ENCODE measurements at places on chromosomes 4 and X.

DNA sequence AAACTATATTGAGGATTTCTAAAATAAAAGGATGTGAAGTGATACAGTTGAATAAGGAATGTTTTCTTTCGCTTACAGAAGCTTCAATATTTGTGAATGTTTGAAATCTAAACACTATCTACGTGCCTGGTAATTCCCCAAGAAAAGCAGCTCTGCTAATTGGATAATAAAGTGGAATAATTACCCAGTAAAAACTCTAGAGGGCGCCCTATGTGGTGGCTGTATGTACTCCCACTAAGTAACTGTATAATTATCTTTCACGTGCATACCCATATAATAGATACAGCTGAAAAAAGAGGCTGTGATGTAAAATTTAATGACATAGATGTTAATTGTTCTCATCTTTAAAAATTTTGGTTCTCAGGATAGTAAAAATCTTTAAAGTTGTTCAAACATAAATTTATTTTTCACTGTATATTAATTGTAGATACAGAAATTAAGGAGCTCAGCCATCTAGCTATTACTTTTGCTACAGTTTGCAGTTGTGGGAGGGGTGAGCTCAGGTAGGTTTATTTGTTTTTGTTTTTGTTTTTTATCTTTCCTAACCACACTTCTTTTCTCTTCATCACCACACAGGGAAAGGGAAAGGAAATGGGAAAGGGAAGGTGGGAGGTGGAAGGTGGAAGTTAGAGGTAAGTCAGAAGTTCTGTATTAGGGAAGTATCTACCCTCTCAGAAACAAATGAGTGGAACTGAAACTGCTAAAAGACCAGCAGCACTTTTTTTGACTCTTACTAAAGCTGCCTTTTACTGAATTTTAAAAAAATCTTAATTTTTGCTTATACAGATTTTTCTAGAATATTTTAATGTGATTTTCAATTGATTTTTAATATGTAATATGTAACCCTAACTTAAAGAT lies 151.7 kb upstream of the RPS6KA6 start:
- no peak for DNase-seq

DNA sequence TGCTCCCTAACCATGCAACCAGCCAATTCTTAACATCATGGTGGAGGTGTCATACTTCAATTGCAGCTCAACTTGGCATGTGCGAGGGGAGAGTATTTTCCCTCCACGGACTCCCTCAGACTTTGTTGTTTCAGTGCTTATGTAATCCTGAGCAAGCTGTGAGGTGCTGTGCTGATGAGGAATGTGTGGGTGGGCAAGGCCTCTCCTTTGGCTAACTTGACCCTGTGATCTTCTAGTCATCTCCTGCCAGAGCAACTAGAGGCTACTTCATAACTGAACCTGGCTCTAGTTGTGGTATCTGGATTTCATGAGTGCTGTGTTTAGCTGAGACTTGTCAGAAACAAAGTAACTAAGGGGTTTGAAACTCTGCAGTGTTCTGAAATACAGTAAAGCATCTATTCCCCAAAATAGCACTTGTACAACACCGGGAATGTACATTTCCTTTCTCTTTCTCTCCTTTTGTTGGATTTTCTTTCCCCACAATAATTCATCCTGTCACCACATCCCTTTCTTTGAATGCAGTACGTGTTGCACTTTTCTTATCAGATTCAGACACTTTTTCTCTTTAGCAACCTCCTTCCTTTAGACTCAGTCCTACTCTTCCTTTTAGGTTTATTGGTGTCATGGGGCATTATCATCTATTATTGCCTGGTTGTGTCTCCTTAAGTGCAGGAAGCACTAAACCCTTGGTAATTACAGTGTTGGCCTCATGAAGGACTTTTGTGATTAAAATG lies 415.2 kb upstream of the NR3C2 start:
- no peak for DNase-seq

- no peak for DNase-seq
Measured at GRCh38 chr4:108361446-108361820, 192.7 kb upstream of the LEF1 start.

GRCh38 chrX:12819222-12819621 lies 28.0 kb downstream of the PRPS2 start:
- no peak for DNase-seq

- DNase-seq = no peak
Measured at GRCh38 chr4:25943312-25943711, 29.3 kb downstream of the SMIM20 start.

DNA sequence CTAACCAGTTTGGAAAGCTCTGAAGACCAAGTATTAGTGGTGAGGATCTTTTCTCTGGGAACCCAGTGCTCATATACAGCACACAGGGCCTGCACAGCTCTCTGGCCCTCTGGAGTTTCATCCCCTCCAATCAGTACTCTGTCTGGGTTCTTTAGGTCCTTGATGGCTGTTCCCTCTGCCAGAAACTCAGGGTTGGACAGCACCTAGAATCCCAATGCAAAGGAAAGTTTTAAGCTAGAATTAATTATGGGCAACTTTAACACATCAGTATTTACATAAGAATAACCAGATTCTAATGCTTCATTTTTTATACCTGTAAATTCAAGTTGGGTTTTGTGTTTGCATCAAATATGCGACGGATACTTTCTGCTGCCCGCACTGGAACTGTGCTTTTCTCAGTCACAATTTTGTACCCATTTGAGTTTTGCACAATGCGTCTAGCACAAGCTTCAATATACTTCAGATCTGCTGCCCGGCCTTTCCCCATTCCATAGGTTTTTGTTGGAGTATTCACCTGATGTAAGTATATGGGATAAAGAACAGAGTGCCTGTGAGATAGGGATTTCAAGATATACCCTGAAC lies 16.8 kb downstream of the UGDH start:
- no peak for DNase-seq

DNA sequence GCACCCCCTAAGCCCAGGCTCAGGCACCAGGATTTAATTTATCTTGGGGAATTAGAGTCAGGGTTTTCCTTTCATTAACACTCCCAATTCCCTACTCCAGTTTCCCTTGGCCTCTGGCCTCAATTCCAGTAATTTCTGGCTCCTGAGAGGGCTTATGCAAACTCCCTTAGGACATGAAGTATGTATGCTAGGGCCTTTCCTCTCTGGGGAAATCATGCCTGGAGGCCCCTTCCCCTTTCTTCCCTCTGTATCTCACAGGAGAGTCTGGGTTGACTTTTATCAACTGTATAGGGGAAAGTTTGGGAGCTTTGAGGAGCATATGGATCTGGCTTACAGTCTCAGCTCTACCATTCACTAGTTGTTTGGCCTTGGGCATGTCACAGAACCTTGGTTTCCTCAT lies 169.5 kb downstream of the SHROOM4 start:
- no peak for DNase-seq

DNA sequence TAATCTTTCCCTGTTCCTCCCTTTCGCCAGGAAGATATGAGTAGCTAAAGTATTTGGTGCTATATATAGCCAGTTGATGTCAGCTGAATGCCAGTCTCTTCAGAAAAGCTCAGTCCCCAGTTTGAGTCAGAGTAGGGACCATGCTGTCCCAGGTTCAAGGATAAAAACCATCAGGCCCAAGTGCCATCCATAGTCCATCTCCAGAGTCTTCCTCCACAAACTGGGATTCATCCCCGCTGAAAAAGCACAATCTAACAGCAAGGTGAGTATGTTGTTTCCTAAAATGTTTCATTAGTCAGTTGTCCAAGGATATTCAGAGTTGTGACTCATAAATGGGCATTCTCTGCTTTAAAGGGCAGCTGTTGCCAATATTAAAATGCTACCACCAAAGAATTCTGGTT lies at the start of gene MYOZ2:
MYOZ2 (plus strand) TSS at position 112 of the 401 bp plus-strand sequence. CDS start 694 bp downstream, outside the sequence.
- no peak for DNase-seq

DNA sequence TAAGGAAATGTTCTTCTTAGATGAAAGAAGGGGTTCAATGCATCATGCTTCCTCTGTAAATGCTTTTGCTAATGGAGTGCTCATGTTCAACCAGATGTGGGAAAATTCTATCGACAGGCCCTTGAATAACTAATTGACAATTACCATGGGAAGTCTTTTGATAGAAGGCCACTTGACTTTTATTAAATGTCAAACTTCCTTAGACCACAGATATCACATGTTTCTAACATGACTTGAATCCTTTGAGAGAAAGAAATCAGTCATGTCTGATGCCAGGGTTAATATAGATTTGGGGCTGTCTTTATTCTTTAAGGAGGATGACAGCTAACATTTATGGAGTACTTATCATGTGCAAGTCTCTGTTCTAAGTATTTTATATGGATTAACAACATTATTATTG lies 280.1 kb downstream of the DCHS2 start:
- no peak for DNase-seq

DNA sequence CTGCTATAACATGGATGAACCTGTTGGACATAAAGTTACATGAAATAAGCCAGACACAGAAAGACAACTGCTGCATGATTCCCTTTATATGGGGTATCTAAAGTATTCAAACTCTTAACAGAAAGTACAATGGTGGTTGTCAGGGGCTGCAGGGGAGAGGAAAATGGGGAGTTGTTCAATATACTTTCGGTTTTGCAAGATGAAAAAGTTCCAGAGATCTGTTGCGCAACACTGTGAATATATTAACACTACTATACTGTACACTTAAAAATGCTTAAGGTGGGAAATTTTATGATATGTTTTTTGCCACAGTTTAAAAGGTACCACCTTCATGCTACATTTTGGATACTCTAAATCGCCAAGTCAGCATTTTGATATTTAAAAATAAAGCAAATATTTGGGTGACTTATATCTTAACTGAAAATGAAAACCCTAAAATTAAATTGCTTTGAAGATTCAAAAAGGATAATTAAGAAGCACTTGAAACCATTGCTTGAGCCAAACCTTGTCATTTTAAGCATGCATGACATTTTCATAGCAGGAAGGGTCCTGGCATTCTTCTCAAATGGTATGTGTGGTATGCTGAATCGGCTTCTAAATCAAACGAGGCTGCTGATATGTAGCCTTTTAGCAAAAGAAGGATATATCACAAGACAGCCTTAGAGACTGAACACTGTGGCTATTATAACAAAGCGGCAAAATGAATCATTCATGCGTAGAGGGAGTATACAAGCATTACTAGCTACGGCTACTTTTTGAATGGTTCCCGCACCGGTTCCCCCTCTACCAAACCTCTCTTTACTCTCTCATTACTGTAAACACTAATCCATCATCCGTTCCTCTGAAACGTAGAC lies 607.1 kb upstream of the DIPK2B start:
- DNase-seq = no peak

DNA sequence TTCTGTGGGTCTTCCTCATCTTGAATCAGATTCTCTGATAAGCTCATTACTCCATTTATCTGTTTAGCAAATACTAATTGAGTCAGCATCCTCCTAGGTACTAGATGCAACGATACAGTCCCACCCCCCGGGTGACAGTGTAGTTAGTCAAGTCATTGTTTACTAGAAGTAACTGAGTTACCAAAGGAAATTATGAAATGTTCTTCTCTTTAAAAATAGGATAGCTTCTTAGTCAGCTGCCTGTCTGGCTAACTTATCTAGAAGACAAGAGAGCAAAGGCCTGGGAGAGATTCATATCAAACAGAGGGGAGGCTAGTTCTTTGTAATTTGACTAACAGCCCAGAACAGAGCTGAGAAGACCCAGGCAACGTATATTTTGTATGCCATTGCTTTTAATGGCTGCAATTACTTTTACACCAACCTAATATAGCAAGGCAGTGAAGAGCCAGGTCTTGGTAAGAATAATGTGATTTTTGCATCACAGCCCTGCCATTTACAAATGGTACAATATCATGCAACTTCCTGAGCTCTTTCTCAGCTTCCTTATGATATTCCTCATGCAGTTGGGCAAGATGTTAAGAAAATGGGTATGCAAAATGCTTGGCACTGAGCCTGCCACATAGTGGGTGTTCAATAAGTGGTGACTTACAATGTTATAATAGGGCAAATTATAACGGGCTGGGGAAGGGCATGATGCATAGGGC lies 149.9 kb downstream of the CHIC2 start:
- no peak for DNase-seq

DNA sequence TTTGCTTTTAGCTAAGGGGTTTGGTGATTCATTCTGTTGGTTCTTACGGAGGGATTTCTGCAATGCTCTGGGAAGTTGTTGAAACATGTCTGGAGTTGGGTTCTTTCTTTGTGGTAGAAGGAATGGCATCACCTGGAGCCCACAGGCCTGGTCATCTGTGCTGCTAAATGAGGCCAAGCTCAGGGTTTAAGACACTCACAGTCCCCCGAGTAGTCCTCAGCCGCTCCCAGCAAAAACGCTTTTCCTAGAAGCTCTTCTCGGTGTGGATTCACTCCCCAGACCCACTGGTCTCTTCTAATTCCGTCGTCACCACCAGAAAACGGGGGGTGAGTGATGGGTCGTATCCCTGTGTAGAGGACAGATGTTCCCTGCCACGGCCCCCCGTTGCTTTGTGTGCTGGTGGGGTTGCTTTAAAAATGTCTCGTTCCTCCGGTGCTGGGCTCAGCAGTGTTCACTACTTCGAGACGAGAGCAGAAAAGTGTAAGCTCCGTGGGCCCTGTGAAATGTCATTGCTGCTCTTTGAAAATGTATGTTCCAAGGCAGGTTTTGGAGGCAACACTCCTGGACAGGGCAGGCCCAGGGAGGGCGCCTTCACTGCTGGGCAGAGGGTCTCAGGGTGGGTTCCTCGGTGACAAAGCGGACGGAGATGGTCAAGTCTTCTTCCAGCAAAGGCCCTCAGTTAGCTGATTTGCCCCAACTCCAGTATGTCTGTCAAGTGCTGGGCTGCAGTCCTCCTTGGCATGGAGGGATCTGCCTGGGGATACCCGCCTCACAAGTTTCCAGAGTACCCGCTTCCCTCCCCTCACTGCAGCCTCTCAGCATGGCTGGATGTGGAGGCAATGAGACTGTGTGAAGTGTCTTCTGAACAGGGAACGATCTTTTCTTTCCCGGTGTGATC lies 37.3 kb downstream of the PSAPL1 start:
- DNase-seq = no peak

- DNase-seq = no peak
Measured at GRCh38 chr4:149885896-149886295, 70.3 kb upstream of the IQCM start.

DNA sequence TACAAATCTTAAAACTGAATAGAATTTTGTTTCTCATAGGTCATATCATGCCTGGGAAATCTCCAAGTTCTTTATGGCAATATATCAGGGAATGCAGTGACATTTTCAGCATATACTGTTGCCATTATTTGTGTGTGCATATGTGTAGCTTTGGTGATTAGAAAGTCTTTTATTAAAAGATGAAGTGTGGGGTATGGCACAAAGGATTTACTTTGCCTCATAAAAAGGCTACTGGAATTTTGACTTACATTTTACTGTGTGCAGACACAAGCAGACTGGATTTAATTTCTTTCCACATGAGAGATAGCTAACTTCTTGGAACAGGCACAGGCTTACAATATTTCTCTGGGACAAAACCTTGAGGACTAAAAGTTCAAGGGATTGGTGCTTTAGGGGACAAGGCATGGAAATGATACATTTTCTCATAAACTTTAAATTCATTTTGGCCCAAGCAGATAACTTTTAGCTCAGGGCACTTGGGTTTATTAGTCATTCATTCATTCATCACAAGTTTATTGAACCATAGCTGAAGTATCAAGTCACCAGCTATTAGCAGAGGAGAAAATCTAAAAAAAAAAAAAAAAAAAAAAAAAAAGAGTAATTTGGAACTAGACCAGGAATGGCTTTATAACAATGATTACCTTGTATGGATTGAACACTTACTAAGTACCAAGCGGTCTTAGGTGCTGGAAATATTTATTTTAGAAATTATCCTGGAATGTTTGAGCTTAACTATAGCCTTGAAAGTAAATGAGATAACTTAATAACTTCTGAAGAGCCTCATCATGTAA lies 191.5 kb downstream of the SLIT2 start:
- DNase-seq = no peak
